ENCODE measurements at places on chromosomes 1 and 21.

- no peak for DNase-seq
Measured at GRCh38 chr21:36705679-36706481, 7.0 kb downstream of the SIM2 start.

DNA sequence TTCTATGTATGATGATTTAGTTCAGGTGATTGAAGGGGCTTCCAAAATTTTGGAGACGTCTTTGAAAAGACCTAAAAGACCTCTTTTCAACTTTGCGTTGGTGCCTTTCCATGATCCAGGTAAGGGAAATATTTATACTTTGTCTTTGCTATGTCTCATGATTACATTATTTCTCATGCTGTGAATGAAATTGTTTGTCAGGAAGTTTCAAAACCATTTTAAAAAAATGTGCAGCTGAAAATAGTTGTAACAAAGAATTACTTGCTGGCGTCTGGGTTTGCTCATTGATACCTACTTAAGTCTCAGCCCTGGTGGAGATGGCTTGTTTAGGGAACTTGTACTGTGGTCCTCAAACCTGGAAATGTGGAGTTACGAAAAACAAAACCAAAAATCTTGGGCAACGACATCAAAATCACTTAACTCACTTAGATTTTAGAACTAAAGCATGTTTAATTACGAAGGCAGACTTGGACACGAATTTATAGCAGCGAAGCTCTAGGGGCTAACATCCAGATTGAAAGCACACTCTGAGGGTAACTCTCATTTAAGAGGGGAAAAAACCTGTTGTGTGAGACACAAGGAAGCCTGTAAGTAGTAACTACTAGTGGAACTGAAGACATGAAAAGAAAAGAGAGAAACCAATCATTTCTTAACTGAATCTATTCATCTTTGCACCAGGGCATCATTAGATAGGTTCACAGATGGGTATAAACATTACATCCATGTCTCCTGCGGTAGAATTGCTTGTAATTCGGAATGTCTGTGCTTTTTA, 924 bp downstream of the HMCN1 start:
- DNase-seq = no peak

DNA sequence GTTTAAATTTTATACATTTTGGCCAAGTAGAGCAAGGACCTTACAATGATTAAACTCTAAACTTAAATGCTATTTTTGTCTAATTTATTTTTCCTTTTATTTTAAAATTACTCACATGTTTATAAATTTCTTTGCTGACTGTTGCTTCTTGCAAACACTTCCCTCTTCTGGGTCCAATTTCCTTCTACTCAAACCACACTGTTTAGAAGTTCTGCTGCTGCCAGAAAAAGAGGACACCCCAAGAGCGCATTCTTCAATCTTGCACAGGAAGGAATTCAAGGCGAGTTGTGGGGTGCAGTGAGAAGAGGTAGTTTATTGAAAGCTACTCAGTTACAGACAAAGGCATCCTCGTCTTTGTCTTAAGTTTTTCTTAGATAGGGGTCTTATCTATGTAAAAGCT, 88.5 kb upstream of the NEK7 start:
- DNase-seq = no peak

GRCh38 chr1:171424494-171424893, 60.8 kb upstream of the PRRC2C start:
- DNase-seq = no peak

DNA sequence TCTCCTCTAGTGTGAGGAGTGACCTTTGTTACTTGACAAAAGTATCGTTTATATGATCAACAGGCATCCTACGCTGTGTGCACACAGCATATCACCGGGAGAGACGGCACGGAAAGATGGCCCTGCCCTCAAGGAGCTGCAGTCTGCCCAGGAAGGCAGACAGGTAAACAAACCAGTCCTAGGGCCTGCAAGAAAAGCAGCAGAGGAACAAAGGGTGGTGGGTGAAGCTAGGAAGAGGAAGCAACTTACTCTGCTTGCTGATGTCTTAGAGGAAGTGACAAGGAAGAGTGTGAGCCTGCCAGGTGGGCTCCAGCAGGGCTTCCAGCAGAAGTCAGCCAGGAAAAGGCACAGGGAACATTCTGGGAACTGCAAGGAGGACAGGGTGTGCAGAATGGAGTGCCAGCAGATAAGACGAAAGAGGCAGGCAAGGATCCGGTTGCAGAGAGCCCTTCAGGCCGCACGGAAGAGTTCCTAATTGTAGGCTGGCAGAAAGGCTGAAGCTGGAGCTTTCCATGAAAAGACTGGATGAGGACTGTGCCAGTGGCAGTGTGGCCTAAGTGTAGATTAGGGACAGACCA, 106.7 kb downstream of the SLC45A1 start:
- peak; percentile 21 for DNase-seq

- peak; percentile 76 for DNase-seq
Measured at GRCh38 chr1:54800899-54801759, at the start of gene TTC22. TTC22 (minus strand) TSS chr1:54801323; CDS start chr1:54801163, 160 bp downstream.

DNA sequence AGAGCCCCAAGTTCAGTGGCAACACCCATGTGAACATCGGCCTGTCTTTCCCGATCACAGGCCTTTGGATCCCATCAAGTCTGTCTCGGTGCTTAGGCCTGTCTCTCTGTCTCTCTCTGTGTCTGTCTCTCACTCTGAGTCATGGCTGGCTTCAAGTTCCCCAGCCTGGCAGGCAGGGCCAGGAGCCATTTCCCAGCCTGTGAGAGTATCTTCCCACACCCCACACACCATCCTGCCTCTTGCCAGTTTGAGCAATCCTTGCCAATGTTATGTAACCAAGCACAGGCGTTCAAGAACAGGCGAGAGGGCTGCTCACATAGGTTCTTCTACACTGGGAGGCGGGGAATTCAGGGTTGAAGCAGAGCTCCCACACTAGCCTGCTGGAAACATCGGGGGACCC, 70.0 kb upstream of the TMEM51 start:
- DNase-seq = no peak

DNA sequence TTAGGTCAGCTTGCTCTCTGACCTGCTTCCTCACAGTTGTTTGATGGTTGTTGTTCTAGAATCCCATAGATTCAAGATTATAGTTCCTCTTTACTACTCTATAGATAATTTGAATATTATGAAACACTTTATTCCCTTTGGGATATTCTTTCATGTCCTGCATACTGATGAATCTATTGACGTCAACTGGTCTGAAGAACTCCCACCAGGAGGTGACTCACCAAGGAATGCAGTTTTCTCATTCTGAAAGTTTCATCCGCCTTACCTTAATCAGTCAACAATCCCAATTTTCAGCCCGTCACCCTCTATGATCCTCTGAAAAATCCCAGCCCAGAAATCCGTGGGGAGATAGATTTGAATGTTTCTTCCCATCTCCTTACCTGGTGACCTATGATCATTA, 834.1 kb upstream of the PRMT6 start:
- DNase-seq = no peak

All from HuH-7 (cell line).